CD4-positive, alpha-beta T cell treated with Interleukin-2 at 100 ng/mL for 4 hours (primary cell): ENCODE measurements at places on chromosomes 6 and 20.

GRCh38 chr6:33781131-33781975, 7.6 kb downstream of the LEMD2 start:
- no peak for DNase-seq

DNA sequence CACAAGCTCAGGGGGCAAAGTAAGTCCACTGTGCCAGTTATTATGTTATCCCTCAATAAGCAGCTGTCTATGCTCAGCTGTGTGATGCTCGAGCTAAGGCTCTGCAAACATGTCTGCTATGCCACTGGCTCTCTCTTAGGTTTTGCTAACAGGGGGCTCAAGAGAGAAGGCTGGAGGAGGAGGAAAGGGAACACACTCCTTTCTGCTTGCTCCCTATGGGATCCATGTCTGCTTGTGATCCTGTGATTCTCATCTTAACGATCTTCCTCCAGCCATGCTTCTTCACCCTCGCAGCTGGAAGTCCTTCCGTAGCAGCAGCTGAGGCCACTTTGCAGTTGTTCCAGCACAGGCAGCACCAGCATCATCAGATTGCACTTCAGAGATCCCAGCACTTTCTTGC, 37.0 kb upstream of the IGF2R start:
- no peak for DNase-seq

DNA sequence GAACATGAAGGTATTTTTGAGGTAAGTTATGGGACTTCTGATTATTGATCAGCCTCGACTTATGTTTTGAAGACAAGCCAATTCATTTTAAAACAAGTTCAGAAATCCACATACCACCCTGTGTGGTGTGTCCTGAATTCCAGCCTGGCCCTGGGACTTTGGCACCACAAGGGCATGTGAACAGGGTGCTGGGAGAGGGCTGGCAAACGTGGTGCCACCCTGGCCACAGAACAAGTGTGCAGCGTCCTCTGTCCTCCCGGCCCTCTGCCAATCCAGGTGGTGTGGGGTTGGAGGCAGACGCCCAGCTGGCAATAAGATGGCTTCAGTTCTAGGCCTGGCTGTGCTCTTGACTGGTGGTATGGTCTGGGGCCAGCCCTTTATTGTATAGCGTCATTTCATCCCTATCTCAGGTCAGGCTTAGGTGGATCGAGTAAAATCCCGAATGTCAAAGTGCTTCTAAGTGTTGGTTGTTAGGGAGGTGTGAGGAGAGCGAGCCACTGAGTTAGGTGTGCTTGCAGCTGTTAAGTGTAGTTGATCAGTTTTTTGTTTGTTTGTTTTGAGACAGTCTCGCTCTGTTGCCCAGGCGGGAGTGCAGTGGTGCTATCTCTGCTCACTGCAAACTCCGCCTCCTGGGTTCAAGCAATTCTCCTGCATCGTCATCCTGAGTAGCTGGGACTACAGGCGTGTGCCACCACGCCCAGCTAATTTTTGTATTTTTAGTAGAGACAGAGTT, 84.2 kb downstream of the RNF144B start:
- DNase-seq, result no peak

DNA sequence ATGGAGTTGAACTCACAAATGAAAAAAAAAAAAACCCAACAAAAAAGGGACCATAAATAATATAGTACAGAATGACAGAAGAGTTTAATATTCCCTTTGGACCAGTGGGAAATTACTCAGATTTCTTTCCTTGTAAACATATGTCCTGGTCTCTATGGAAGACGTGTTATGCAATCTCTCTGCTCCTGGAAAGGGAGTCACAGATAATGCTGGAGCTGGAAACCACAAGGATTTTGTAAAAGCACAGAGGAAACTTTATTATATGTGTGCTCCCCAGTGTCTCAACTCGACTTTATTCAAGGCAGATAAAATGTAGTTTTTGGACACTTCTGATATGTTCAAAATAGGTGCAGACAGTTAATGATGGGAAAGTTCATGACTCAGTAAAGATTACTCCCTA, 88.1 kb upstream of the ZFP64 start:
- no peak for DNase-seq

DNA sequence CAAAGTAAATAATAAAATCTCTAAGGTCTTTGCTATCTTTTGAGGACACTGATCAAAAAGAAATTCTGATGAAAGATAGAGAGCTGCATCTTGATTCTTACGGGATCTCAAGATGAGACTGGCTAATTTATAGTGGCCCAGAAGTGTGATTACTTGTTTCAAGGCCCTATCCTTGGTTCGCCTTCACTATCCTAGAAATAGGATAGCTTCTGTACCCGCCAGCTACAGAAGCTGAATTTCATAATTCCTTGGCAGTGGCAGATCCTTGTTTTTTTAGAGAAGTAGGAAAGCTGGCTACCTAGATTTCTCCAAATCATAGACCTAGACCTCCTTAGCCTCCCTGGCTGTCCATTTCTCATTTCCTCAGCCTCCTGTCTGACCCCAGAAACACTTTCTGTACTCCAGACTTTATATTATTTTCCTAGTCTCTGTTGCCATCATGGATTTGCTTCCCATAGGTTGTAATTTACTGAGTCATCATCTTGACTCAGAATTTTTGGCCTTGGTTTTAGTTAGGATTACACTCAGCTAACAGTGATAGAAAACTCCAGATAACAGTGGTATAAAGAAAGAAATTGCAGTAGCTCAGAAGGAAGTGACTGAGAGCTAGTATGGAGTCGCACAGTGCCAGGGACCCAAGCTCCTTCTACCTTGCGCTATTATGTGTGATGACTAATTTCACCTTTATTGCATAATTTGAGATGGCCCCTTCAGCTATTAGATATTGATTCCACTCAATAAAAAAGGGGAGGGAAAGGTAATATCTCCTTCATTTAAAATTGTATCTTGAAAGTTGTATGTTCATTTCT, 27.7 kb downstream of the PHF3 start:
- no peak for DNase-seq

DNA sequence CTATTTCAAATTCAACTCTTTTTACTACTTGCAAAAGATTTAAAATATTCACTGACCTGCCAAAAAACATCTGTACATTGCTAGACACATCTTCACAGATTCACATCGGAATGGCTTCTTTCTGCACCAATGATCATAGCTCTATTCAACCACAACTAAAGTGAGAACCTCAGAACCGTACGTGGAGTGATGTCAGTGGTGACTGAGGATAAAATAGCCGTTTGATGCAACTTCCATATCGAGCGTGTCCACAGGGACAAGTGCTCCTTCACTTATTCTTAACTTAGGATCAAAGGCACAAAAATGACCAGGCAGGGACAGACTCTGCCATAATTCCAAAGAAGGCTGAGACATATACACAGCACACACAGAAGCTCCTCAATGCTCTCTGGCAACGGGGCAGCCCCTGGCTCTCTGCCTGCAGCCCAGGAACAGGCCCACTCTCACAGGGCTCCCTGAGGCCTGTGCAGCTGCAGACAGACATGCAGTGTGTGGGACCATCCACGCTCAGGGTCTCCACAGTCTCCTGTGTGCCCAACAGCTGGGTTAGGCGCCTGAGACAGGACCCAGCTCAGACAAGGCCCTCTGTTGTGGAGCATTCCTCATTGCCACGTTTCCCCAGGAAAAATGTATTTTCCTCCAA, 22.8 kb downstream of the FYN start:
- no peak for DNase-seq

GRCh38 chr20:35776513-35777101, 4.8 kb downstream of the PHF20 start:
- no peak for DNase-seq

DNA sequence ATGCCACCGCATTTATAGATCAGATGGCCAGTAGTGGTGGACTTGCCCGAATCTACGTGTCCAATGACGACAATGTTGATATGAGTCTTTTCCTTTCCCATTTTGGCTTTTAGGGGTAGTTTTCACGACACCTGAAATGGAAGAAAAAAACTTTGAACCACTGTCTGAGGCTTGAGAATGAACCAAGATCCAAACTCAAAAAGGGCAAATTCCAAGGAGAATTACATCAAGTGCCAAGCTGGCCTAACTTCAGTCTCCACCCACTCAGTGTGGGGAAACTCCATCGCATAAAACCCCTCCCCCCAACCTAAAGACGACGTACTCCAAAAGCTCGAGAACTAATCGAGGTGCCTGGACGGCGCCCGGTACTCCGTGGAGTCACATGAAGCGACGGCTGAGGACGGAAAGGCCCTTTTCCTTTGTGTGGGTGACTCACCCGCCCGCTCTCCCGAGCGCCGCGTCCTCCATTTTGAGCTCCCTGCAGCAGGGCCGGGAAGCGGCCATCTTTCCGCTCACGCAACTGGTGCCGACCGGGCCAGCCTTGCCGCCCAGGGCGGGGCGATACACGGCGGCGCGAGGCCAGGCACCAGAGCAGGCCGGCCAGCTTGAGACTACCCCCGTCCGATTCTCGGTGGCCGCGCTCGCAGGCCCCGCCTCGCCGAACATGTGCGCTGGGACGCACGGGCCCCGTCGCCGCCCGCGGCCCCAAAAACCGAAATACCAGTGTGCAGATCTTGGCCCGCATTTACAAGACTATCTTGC, 725 bp downstream of the EEF1A1 start:
- peak; percentile 84 for DNase-seq

GRCh38 chr6:10201606-10202510, 213.0 kb downstream of the TFAP2A start:
- no peak for DNase-seq

GRCh38 chr6:112639391-112639831, 292.3 kb downstream of the RFPL4B start:
- no peak for DNase-seq

GRCh38 chr20:5020760-5021159, 19.4 kb upstream of the SLC23A2 start:
- no peak for DNase-seq

GRCh38 chr6:144478483-144478882, 193.3 kb downstream of the UTRN start:
- no peak for DNase-seq

- no peak for DNase-seq
Observed at GRCh38 chr20:50498071-50498776, 12.0 kb upstream of the PTPN1 start.

- DNase-seq, result no peak
Observed at GRCh38 chr6:102488729-102489128, 1095.2 kb downstream of the GRIK2 start.

- no peak for DNase-seq
Observed at GRCh38 chr6:148306286-148306685, 36.4 kb upstream of the SASH1 start.

DNA sequence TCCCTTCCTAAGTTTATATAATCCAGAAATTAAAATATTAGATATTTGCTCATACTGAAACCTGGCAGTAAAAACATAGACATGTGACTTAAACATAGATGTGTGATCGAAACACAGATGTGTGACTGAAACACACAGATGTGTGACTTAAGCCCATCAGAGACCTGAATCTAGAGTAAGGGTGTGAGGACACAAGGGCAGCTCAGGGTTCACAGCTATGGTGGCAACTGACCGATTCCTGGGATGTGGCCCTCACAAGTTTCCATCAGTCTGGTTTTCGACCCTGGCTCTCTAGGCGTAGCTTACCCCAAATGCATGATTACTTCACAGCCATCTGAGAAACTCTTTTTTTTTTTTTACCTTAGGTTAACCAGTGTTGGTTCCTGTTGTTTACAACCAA, 137.0 kb downstream of the NRN1 start:
- no peak for DNase-seq

GRCh38 chr6:163984124-163984936, 569.8 kb downstream of the QKI start:
- no peak for DNase-seq

DNA sequence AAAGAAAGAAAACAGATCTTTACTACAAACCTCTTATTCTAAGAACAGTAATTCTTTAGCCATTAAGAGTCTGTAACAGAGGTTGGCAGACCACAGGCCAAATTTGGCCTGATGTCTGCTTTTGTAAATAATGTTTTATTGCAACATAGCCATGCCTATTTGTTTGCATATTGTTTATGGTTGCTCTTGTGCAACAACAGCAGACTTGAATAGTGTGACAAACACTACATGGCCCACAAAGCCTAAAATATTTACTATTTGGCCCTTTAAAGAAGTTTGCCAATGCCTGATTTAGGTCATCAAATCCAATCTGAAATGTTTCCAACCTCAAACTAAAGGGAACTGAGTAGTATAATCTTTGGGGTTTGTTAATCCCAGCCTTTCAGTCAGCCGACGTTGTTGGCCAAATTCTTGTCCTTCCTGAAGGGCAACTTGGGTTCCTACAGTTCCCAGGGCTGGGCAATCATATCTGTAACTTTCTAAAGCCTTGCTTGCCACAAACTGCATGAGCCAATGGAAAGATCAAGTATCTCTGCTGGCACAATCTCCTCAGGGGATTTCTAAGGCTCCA, 33.9 kb upstream of the TBC1D20 start:
- no peak for DNase-seq

GRCh38 chr20:48052475-48052835, 267.2 kb upstream of the SULF2 start:
- no peak for DNase-seq

- no peak for DNase-seq
Observed at GRCh38 chr20:50359607-50360217, 150.5 kb upstream of the PTPN1 start.
